ENCODE measurements at places on chromosomes 2 and 18.
A peak's percentile ranks its signal among the peaks of the same experiment; 100 is the strongest.

- no peak overlapping the region for H3K27ac ChIP-seq
- no peak for DNase-seq
- no peaks in the 10 kb centered on the region for H3K27me3 ChIP-seq
These were observed 92.6 kb downstream of the VAPA start for GRCh38 chr18:10006311-10006893.

DNA sequence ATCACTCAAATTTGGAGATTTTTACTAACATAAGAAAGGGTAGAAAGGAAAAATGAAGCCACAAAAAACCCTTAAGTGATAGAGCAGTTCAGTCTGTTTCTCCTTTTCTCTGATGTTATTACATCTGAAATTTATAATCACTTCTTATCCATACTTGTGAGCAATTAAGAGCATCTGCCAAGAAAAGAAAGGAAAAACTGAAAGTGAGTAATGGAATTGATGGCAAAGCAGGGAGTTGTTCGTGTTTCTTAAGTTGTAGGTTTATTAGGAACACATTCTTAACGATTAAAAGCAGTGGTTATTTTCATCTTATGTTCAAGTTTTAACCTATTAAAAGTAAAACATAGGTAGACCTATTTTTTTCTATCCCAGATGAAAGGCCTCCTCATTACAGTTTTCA is 277.7 kb downstream of the RND3 start:
- H3K27me3 ChIP-seq = no peaks in the 10 kb centered on the region
- H3K4me1 ChIP-seq = no peaks in the 10 kb centered on the region
- no peaks in the 10 kb centered on the region for H3K36me3 ChIP-seq
- no peak overlapping the region for H3K4me3 ChIP-seq

DNA sequence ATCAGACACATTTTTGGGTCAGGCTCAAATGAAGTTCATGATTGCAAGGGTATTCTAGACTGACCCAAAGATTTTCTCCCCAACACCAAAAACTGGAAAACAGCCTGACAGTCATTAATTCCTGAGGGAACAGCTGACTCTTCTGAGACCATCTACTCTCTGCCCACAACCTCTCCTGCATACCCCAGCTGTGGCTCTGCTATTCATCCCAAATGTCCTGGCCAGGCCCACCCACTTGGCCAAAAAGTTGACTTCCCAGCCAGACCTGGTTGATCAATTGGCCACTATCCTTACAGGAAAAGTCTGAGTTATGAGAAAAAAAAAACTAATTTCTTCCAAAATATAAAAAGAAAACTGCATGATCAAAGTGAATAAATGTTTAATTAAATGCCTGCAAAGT is 103.8 kb upstream of the ST3GAL5 start:
- no peaks in the 10 kb centered on the region for H3K36me3 ChIP-seq
- no peak for DNase-seq
- no peak overlapping the region for H3K4me3 ChIP-seq

GRCh38 chr2:236887531-236887930 is 198.2 kb upstream of the COPS8 start:
- H3K27ac ChIP-seq = peak overlapping the region; percentile 69

- no peak overlapping the region for H3K4me3 ChIP-seq
- H3K27me3 ChIP-seq = peaks cover 34% of the 10 kb centered on the region
- no peak overlapping the region for H3K27ac ChIP-seq
- H3K4me1 ChIP-seq = peaks cover 8% of the 10 kb centered on the region
- no peaks in the 10 kb centered on the region for H3K36me3 ChIP-seq
- DNase-seq = no peak
These were observed 30.3 kb downstream of the SERPINE2 start for GRCh38 chr2:224008702-224009261.

- H3K27me3 ChIP-seq = no peaks in the 10 kb centered on the region
- no peak for DNase-seq
- H3K36me3 ChIP-seq = peaks cover 3% of the 10 kb centered on the region
- H3K27ac ChIP-seq = no peak overlapping the region
- no peaks in the 10 kb centered on the region for H3K4me1 ChIP-seq
These were observed 119.7 kb downstream of the TACR1 start for GRCh38 chr2:75079575-75079974.

DNA sequence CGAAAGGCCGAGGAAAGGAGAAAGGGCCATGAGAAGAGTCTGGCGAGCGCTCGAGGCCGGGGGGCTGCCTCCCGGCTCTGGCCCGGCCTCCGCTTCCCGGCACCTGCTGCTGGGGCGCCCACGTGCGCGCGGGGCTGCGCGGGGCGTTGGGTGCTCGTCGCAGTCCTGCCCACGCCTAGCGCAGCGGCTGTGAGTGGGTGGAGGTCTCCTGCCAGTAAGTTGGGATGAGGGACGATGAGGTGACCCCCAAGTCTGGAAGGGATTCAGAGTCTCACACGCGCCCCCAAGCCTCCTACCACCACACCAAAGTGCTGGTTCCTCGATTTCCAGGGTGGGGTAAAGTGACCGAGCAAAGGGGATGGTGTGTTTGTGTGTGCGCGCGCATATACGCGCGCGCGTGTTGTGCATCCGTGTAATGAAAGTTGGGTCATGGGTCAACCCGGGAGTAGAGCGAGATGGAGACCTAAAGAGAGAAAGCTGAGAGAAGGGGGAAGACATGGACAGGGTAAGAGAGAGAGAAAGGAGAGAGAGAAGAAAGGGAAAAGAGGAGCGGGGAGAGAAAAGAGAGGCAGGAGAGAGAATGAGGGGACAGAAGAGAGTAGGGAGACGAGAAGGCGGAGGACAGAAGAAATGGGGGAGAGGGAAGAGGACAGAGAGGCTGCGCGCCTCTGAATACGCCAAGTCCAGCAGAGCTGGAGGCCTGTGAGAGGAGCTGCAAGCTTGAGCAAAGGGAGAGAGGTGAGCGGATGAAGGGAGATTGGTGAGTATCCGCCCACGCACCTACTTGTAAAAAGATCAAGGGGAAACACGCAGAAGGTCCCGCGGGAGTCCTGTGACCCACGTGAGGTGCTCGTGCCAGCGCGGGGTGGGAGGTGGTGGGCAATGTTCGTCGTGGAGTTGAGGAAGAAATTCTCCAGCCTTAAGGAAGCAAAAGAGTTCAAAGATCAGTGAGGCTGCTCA is 1.7 kb upstream of the NETO1 start:
- H3K4me3 ChIP-seq = peak overlapping the region; percentile 62
- H3K27me3 ChIP-seq = peaks cover 63% of the 10 kb centered on the region
- H3K27ac ChIP-seq = no peak overlapping the region
- H3K36me3 ChIP-seq = no peaks in the 10 kb centered on the region
- DNase-seq = no peak

DNA sequence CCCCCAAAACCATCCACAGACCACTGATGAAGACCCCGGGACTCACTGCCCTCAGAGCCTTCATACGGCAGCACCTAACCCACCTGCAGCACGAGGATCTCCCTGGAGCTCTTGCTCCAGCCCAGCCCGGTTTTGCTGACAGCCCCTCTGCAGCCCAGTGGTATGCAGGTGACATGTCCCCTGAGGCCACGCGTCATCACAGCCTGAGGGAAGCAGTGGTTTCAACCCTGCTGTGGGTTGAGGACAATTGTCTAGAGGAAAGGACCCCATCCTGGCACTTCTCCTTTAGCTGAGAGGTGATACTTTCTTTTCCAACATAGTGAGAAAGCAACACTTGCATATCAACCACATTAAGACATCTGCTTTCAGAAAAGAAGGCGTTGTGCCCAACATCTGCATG is 134.0 kb downstream of the SEPTIN10 start:
- peaks cover 55% of the 10 kb centered on the region for H3K4me1 ChIP-seq
- no peaks in the 10 kb centered on the region for H3K27me3 ChIP-seq
- no peak overlapping the region for H3K27ac ChIP-seq
- no peaks in the 10 kb centered on the region for H3K36me3 ChIP-seq
- H3K4me3 ChIP-seq = no peak overlapping the region

GRCh38 chr2:240909216-240909974 is 3.3 kb downstream of the CROCC2 start:
- no peak for DNase-seq
- H3K36me3 ChIP-seq = no peaks in the 10 kb centered on the region
- peaks cover 22% of the 10 kb centered on the region for H3K4me1 ChIP-seq
- H3K27ac ChIP-seq = no peak overlapping the region
- no peak overlapping the region for H3K4me3 ChIP-seq

GRCh38 chr2:70676301-70677035 is 91.5 kb downstream of the ADD2 start:
- peaks cover 7% of the 10 kb centered on the region for H3K4me1 ChIP-seq
- H3K27ac ChIP-seq = no peak overlapping the region
- no peaks in the 10 kb centered on the region for H3K27me3 ChIP-seq
- DNase-seq = no peak

DNA sequence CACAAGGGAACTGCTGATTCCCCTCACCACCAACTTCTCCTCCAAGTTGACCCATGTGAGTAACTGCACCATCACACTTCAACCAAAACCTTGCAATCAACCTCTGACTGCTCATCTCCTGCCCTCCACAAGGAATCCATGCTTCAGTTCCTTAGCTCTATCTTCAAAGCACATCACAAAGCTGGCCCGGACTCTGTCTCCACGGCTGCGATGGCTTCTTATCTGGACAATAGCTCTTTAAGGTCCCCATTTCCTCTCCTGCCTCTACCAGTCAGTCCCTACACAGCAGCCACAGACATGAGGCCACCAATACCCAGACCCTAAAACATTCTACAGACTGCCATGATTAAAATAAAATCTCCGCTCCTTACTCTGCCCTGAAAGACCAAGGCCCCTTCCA is 25.7 kb downstream of the MBOAT2 start:
- DNase-seq = no peak
- H3K4me1 ChIP-seq = peaks cover 7% of the 10 kb centered on the region
- H3K4me3 ChIP-seq = no peak overlapping the region
- H3K27me3 ChIP-seq = no peaks in the 10 kb centered on the region
- H3K27ac ChIP-seq = no peak overlapping the region

GRCh38 chr2:233746475-233747282 is 13.4 kb upstream of the UGT1A1 start:
- no peaks in the 10 kb centered on the region for H3K4me1 ChIP-seq
- no peak for DNase-seq
- H3K4me3 ChIP-seq = no peak overlapping the region
- peaks cover 45% of the 10 kb centered on the region for H3K27me3 ChIP-seq
- no peaks in the 10 kb centered on the region for H3K36me3 ChIP-seq
- H3K27ac ChIP-seq = no peak overlapping the region

Measured in left ventricle myocardium inferior (tissue), 1 donor.